Mucosa of descending colon (tissue), 3 donors: ENCODE measurements at places on chromosomes 5 and 9.

DNA sequence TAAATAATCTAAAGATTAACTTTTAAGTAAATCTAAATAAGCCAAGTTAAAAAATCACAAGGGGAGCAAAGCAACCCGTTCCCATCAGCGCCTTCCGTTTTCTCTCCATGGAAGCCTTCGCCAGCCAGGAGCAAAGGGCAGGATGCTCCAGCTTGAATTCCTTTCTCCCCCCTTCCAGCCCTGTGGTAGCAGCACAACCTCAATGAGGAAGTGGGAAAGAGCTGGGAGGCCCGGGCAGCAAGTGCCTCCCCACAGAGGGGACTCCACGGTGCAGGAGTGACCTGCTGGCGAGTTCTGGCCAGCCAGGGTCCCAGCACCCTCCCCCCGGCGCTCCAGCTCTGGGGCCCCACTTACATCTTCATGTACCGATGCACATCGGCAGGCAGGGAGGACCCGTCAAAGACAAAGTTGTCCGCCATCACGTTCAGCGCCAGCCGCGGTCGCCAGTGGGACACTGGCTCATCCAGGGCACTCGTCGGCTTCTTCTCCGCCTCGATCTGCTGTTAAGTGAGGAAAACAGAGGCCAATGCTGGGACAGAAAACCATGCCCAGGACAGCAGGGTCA, 6.3 kb downstream of the CLPTM1L start:
- no peak for DNase-seq

DNA sequence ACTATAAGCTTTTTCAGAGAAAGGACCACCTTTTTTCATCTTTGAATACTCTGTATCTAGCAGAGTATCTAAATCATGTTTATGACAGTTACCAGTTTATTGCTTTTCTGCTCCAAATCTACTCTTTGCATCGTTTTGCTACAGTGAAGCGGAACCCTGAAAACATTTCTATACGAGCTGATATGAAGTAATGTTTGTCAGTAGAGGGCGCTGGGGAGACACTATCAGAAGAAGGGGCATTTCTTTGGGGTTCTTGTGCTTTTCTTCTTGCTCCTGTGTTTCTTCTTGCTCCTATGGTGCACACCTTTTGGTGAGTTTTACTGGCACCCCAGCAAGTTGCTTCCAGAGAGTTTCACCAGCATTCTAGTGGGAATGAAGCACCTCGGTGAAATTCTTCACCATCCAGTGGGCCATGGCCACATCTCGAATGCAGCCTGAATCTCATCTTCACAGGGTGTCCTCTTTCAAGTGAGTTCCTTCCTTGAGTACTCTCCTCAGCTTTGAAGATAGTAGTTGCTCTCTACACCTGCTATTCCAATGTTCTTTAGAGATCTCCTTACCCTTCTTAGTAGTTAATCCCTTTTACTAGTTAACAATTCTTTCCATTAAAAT, 98.4 kb downstream of the FGF1 start:
- DNase-seq = no peak

GRCh38 chr5:176155922-176156359, 82.3 kb upstream of the SIMC1 start:
- DNase-seq = no peak

- no peak for DNase-seq
These were observed 161.1 kb upstream of the EFNA5 start for GRCh38 chr5:107831612-107832395.

DNA sequence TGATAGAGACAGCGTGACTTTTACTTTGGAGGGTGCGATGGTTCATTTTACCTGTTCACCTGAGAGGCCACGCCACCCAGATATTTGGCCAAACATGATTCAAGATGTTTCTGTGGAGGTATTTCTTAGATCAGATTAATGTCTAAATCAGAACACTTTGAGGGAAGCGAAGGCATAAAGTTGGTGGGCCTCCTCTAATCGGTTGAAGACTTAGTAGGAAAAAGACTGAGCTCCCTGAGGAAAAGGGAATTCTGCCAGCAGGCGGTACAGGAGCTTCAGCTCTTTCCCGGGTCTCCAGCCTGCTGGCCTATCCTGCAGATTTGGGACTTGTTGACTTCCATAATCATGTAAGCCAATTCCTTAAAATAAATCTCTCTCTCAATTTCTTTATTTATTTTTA, 7.0 kb upstream of the LAMC3 start:
- DNase-seq = no peak

DNA sequence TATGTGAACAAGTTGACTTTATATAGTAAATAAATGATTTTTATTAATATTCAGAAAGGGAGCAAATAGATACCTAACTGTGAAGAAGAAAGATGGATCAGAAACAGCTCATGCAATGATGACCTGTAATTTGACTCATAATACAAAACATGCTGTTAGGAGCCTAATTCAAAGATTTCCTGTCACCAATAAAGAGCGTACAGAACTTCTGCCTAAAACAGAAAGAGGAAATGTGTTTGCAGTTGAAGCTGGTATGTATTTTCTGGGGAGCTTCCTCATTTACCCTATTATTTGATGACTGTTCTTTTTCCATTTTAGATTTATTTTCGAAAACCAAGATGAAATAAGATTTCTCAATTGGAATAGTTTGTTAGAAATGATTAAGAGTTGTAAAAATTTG, 11.4 kb downstream of the YTHDC2 start:
- DNase-seq = no peak

GRCh38 chr5:78534148-78534904, 114.2 kb downstream of the LHFPL2 start:
- no peak for DNase-seq

GRCh38 chr9:70595211-70595610, 180.8 kb upstream of the KLF9 start:
- no peak for DNase-seq

DNA sequence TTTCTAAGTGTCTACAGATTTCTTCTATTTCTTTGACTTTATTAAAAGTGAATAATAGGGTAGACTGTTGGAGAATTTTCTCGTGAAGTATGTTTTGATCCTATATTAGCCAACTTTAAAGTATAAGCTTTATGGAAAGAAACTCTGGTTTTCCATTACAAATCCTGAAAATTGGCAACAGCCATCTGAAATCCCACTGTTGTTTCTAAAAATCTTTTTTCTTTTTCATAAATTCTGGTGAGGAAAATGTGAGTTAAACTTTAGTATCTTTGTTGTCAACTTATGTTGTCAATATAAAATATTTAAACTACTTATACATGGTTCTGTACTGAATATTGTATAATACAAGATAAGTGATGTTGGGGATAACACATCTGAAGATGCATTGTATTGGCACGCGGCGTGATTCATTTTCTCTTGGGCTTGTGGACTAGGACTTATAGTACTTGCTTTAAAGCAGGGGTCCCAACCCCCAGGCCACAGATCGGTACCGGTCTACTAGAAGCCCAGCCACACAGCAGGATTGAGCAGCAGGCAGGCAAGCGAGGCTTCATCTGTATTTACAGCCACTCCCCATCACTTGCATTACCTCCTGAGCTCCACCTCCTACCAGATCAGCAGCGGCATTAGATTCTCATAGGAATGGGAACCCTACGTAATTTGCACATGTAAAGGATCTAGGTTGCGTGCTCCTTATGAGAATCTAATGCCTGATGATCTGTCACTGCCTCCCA, 12.7 kb downstream of the MAMDC2 start:
- no peak for DNase-seq

DNA sequence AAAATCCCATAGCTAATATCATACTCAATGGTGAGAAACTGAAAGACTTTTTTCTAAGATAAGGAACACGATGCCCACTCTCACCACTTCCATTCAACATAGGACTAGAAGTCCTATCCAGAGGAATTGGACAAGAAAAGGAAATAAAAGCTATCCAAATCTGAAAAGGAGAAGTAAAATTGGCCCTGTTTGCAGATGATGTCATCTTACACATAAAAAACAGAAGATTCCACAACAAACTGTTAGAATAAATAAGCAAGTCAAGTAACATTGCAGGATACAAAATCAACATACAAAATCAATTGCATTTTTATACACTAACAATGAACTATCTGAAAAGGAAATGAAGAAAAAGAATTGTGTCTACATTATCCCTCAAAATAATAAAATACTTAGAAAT, 308.0 kb downstream of the MCTP1 start:
- no peak for DNase-seq

DNA sequence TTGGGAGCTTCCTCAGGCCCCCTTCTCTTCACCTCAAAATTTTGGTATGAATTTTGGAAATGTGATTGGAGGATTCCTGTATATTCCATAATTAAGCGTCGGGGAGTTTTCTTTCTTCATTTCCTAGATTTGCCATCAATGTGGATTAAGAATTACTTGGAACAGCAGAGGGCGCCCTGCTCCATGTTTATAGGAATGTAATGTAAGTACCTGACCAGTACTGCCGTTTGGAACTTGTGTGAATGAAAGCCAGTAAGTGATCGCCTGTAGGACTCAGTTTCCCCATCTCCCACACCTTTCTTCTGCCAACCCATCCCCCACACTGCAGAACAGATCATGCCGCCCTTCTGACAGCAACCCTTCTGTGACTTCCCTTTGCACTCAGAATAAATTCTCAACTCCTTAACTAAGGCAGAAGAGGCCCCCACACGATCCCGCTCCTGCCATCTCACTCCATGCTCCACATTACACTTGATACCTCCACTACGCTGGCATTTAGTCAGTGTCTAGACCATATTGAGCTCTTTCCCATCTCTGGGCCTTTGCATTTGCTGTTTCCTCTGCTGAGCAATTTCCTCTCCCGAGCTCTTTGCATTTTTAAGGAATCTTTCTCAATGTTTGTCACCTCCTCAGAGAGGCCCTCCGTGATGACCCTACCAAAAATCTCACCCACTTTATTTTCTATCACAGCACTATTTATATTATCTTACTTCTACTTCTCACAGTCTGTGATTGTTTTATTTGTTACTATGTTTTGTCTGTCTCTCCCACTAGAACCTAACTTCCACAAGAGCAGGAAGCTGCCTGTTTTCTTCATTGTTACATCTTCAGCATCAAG, 79.5 kb upstream of the HTR4 start:
- DNase-seq = peak; percentile 97

- DNase-seq = peak; percentile 55
These were observed 227.6 kb upstream of the DMRT1 start for GRCh38 chr9:613771-614347.

DNA sequence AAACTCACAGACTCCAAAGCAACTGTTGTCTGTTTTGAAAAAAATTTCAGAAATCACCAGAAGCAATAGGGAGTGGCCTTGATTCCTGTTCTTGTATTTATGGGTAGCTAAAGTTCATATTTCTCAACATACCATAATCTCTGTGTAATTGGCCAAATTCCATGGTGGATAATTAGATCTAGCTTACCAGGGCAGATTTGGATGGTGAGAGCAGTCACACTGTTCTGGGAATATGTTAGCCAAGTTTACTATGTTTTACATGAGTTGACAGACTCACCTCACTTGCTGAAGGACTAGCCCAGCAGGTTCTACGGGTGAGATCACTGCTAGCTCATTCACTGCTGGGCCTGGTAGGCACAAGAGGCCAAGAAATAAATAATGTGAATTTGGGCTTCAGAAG, 32.7 kb upstream of the CDKN2B start:
- DNase-seq = peak; percentile 91

DNA sequence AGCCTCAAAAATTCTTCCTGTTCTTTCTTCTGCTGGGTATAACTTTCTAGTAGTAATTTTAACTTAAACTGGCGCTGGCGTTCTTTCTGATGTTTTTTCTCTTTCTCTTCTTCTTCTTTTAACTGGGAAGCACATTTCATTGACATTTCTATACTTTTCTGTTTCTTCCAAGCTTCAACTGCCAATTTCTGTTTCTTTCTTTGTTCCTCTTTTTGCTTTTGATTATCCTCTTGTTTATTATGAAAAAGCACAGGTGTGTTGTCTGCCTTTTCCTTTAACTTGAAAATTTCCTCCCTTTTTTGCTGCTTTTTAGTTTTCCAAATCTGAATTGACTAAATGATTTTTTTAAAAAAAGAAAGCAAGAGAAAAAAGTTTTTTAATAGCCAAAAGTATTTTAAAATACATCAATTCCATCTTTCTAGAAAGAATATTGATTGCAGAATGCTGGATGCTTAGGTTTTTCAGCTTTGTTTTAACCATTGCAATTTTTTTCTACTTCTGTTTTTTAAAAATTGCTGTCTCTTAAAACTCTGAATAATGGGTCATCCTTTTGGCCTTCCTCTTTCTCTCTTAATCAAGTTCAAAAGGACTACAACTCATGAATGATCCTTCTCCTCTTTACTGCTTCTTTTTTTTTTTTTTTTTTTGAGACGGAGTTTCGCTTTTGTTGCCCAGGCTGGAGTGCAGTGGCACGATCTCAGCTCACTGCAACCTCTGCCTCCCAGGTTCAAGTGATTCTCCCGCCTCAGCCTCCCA, 8.8 kb upstream of the PGGT1B start:
- no peak for DNase-seq

- no peak for DNase-seq
These were observed 320.1 kb downstream of the ADGRV1 start for GRCh38 chr5:90878549-90879196.

DNA sequence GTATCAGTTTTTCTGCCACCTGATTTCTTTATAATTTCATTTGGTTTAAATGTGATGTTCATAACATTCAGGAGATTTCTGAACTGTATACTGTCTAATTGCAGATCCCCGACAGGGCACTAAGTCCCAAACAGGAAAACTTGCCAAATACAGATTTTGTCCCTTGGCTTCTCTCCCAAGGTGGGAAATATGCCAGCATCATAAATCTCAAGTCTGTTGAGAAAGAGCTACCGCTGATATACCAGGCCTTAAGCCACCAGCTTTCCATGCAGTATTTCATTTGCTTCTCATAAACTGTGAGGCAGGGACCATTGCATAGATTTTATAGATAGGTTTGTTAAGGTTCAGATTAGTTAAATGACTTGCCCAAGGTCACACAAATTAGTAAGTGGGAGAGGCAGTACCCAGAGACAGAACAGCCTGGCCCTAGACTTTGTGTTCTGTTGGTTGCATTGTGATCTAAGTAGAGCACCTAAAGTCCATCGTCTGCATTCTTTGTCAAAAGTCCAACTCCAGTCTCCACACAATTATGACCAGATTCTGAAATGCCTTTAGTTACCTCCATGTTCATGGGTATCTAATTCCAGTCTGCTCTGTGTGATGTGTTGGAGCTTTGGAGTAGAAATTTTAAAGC, 16.2 kb downstream of the GPR21 start:
- DNase-seq = no peak

DNA sequence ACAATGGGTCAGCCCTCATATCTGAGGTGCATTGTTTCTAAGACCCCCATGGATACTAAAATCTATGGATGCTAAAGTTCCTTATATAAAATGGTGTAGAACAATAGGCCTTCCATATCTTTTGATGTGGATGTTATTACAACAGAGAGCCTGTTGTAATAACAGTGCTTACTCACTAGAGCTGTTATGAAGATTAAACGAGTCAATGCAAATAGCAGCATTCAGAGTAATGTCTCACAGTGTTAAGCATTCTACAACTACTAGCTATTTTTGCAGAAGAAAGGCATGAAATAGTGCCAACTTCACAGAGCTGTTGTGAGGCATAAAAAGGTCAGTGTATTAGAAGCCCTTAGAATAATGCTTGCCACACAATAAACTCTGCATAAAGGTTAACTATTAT, 13.0 kb downstream of the CHSY3 start:
- DNase-seq = no peak

GRCh38 chr9:17986595-17986994, 407.7 kb downstream of the SH3GL2 start:
- DNase-seq = no peak
